HAP-1 (cell line): ENCODE measurements at places on chromosomes 3 and 15.

GRCh38 chr3:126983276-126983652 lies 349 bp downstream of the PLXNA1 start:
- DNase-seq: no peak

DNA sequence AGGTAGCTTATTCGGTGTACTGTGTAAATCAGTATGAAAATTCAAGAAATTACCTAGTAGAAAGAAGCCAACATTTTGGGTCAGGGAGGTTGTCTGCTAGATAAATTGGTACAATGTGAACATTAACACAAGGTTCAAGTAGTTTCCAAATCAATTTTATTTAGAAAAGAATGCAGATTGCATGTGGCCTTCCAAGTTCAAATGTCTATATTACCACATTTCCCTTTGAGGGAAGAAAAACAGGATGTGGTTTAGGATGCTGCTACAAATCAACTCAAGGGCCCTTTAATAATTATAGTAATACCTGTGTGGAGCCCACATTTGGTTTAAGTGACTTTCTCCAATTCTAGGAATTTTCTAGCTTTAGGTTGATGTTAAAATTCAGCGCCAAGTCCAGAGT lies 57.5 kb downstream of the CADPS start:
- no peak for DNase-seq

DNA sequence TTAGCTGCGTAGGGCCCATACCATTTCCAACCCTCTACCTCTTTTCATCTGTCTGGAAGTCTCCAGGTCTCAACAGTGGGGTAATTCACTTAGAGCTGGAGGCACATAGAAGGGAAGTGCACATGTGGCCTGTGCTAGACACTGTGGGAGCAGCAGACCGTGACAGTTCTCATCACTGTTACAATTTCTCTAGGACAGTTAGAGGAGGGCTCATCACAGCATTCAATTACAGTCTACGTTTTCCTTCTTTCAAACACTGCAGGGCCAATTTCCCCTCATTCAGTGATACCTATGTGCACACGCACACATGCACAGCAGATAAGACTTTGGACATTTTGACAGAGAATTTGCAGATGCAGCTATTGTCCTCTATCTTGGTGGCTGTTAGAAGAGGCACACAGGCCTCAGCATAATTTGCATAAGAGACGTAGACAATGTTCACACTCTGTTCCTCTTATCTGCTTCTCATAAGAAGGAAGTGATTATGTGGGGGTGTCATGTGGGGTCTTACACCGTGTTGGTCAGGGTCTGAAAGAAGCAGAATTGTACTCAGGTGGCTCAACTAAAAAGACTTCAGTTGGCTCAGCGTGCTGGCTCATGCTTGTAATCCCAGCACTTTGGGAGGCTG lies 12.6 kb upstream of the HRG start:
- no peak for DNase-seq

DNA sequence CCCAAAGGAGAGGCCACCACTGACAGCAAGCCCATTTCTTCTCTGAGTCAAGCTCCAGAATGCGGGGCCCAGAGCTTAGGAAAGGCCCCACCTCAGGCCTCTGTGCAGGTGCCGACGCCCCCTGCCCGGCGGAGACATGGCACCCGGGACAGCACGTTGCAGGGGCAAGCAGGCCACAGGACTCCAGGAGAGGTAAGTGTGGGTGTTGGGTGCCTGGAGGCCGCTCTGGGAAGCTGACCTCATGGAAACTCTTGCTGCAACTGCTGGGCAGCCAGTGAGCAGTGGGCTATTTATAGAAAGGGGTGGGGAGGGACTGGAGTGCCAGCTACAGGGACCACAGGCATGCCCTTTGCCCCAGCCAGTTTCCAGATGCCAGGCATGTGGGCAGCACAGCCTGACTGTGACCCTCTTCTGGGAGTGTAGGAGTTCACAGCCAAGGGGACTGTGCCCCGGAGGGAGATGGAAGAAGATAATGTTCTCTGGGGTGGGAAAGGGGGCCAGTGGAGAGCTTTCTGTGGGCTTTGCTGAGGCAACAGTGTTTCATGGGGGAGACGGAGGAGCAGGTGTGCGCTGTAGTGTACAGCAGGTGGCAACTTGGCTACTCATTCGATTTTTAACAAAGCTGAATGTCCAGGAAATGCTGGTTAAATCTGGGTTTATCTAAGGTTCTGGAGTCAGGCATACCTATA lies 23.7 kb downstream of the ALPK3 start:
- no peak for DNase-seq

DNA sequence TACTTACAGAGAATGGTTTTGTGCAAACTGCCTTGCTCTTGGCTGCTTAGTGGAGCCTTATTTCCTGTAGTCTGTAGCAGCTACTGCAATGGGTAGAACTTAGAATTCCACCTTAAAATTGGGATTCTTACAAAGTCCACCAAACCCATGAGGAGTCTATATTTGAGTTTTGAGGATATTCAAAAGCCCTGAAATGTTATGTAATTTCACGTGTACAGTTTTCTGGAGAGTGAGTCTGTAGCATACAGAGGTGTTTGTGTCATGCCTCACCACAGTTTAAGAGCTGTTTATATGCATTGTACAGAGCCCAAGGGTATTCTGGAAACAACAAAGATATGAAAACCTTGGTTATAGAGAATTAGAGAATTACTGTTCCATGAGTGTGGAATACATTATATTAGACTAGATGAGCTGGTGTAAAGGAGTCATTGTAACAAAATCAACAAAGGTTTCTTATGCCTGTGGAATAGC lies 114.4 kb downstream of the MBNL1 start:
- no peak for DNase-seq

GRCh38 chr3:5791558-5791957 lies 604.1 kb downstream of the EDEM1 start:
- no peak for DNase-seq

DNA sequence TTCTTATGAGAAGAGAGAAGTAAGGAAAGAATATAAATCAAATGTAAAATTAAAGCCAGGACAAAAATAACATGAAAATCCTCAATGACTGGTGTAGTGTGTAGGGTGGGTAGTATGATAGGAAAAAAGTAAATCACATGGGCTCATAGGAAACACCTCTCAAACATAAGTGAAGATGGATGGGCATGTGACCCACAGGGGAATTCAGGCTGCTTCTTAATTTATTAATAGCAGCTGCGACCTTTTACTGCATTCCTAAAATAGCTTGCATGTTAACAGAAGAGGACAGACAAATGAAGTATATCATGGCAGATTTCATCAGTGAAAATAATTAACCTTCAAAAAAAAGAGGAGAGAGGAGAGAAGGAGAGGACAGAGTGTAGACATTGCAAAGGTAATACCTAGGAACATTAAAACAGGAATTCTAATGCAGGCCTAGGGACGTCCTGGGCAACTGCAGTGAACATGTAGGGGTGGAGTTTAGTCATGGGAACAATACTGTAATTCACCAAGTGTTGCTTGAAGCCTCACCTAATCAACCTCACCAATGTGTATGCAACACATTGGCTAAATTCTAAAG lies 132.9 kb downstream of the KCNMB2 start:
- DNase-seq: no peak

GRCh38 chr15:45287390-45287956 lies 35.4 kb downstream of the SLC28A2 start:
- DNase-seq: no peak

GRCh38 chr3:43340403-43340802 lies 54.1 kb downstream of the SNRK start:
- DNase-seq: no peak

DNA sequence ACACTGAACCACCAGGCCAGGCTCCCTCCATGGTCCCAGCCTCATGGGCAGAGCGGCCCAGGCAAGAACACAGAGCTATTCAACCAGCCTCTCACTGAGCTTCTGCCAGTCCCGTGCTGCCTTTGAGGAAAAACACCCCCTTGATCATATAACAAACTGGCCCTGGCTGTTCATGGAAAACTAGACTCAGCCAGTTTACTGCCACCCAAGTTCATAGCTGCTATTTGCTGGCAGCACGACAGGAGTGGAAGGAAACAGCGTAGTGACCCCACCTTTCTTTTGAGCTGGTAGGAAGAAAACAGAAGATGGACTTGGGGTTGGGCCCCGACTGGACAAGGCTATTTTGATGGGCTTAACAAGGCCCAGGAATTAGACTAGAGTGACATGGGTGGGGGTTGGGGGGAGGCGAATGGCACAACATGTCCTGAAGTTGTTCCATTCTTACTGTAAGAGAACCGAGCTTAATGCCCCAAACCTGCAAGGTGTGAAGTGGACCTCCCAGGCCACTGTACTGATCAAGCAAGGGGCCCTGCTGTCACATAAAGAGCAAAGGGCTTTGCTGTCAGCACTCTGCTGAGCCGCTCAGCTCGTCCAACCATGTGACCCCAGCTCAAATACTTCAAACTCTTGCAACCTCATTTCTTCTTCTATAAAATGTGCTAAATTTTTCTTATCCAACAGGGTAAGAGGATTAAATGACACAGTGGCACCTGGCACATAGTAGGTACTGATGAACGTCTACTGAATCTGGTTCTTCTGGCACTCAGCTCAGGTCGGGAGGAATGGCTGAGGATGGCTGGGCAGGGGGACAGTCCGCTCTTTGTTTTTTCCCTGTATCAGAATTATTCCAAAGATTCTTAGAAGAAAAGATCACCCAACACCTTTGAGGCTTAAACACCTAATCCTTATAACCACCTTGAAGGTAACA lies 1.6 kb downstream of the FBXL22 start:
- DNase-seq: no peak

GRCh38 chr15:33639456-33639855 lies 328.7 kb downstream of the RYR3 start:
- no peak for DNase-seq

DNA sequence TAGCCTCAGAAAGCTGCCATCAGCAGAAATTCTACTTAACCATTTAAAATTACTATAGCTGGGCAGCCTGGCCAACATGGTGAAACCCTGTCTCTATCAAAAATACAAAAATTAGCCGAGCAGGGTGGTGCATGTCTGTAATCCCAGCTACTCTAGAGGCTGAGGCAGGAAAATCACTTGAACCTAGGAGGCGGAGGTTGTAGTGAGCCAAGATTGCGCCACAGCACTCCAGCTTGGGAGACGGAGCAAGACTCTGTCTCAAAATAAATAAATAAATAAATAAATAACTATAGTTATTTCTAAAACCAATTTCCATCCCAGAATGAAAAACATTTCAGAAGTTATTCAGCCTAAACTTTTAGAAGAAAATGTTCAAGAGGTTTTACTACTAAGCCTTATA lies 25.1 kb downstream of the LRRFIP2 start:
- no peak for DNase-seq

DNA sequence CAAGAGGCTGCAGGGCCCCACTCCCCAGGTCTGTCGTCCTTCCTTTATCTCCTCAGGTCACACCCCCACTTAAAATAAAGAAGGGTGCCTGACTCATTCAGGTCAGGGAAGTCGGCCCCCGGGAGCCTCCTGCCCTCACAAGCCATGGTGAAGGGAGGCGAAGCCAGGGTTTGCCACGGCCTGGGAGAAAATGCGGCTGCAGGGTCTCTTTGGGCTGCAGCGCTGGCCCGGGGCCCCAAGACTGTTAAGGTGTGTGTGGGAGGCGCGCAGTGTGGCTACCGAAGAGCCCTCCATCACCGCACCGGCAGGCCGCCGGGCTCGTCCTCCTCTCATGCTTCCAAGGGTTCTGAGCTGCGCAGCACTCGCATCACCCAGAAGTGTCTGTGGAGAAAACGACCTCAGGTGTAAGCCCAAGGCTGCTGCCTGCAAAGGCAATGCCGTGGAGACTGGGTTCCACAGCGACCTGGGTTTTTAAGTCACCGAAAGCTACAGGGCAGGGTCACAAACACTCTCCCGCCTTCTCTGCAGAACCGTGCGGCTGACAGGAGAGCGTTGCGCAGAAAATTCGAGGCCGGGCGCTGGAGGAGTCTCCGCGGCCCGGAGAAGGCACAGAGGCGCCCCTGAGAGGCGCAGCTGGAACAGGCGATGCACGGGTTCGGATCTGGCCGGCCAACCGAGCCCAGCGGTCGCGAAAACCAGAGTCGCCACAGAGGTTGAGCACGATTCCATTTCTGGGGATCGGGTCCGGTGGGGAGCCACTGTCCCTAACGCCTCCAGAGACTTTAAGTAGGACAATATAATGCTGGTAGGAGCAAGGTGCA lies 8.7 kb downstream of the FOXL2 start:
- no peak for DNase-seq

DNA sequence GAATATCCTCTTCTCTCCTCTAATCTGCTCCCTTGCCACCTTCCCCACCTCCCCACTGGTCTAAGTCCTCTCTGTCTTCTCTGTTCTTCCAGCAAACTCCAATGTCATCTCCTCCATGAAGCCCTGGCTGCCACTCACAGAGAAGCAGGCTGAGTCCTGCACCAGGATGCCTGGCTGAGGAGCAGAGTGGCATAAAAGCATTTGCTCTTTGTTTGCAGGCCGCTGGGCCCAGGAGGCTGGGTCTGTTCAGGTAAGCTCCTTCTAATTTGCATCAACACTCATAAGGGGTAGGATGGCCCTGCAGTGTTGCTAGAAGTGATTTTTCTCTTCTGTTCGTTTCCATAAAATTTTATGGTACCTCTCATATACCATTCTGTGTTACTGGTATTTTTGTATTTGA lies 43.2 kb upstream of the KLHL25 start:
- DNase-seq: no peak

DNA sequence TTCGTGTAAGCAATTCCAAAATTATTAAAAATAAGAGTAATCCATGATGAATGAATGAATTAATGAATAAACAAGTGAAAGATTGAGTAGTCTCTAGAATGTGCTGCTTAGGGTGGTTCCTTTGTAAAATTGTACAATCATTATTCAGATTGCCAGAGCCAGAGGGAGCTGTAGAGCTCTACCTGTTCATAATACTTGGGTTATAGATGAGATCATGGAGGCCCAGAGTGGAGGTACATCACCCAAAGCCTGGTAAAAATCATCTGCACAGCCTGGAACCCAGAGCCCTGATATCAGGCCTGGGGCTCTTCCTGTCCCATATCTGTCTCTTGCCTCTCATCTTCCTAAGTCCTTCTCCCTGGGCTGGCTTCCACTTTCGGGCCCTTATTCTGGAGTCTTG lies 297.2 kb downstream of the RPLP1 start:
- peak; percentile 31 for DNase-seq

GRCh38 chr15:31964586-31965307 lies 65.6 kb upstream of the CHRNA7 start:
- DNase-seq: no peak

GRCh38 chr3:169552533-169552932 lies 111.0 kb downstream of the MECOM start:
- no peak for DNase-seq

GRCh38 chr3:196968233-196969133 lies at the start of gene PIGZ:
TSS of gene PIGZ (minus strand) at chr3:196968833. CDS start at chr3:196952031, 16,802 bp downstream.
- DNase-seq: peak; percentile 37

- no peak for DNase-seq
Observed at GRCh38 chr15:47496343-47497185, 220.7 kb upstream of the SEMA6D start.

DNA sequence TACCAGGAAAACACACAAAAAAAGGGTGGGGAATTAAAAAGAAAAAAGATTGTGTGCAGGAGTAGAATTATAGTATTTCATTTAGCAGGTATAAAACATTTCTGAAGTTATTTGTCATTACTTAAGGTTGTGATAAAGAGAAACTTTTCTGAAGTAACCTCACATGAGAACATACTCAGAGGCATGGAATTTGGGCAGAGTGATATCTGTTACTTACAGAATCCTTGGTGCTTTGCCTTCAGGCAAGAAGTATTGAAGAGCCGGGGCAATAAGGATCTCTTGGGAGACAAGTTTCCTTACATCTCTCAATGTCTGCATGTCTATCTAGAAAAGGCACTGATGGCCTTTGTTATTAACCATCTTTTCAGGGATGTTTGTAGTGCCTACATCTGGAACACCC lies 179.7 kb upstream of the ROBO1 start:
- no peak for DNase-seq

- no peak for DNase-seq
Observed at GRCh38 chr3:141844108-141844507, 32.3 kb upstream of the ATP1B3 start.
